ENCODE measurements at places on chromosomes 1 and 21. TPM values are rescaled to one million over a fixed set of nuclear protein-coding genes. Genes with fewer than 3 reads are reported as not detected.

TMEM125 gene
- 13.7 TPM for polyA plus RNA-seq

TFF2 gene
- polyA plus RNA-seq: not detected

POU2F1 gene
- 15.3 TPM for polyA plus RNA-seq

LCE3D gene
- polyA plus RNA-seq: not detected

CNIH3 gene
- polyA plus RNA-seq: 9.6 TPM

LIPI gene
- polyA plus RNA-seq: 0.19 TPM

LCE2C gene
- polyA plus RNA-seq: not detected

FLG2 gene
- 0.03 TPM for polyA plus RNA-seq

AUNIP gene
- polyA plus RNA-seq: 4.6 TPM

OR14A16 gene
- polyA plus RNA-seq: not detected

GBP6 gene
- not detected for polyA plus RNA-seq

SPATA46 gene
- polyA plus RNA-seq: 0.42 TPM

CFHR5 gene
- polyA plus RNA-seq: not detected
